ENCODE measurements at places on chromosomes 7 and 10.

- no peak for DNase-seq
Measured at GRCh38 chr10:69453795-69454194, 2.5 kb downstream of the TSPAN15 start.

DNA sequence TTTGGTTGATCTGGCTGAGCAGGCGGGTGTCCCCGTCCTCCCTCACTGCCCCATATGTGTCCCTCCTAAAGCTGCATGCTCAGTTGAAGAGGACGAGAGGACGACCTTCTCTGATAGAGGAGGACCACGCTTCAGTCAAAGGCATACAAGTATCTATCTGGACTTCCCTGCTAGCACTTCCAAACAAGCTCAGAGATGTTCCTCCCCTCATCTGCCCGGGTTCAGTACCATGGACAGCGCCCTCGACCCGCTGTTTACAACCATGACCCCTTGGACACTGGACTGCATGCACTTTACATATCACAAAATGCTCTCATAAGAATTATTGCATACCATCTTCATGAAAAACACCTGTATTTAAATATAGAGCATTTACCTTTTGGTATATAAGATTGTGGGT, 26.9 kb upstream of the TRIM56 start:
- DNase-seq = peak; percentile 40

GRCh38 chr10:6139470-6139869, 50.6 kb downstream of the RBM17 start:
- DNase-seq = no peak

DNA sequence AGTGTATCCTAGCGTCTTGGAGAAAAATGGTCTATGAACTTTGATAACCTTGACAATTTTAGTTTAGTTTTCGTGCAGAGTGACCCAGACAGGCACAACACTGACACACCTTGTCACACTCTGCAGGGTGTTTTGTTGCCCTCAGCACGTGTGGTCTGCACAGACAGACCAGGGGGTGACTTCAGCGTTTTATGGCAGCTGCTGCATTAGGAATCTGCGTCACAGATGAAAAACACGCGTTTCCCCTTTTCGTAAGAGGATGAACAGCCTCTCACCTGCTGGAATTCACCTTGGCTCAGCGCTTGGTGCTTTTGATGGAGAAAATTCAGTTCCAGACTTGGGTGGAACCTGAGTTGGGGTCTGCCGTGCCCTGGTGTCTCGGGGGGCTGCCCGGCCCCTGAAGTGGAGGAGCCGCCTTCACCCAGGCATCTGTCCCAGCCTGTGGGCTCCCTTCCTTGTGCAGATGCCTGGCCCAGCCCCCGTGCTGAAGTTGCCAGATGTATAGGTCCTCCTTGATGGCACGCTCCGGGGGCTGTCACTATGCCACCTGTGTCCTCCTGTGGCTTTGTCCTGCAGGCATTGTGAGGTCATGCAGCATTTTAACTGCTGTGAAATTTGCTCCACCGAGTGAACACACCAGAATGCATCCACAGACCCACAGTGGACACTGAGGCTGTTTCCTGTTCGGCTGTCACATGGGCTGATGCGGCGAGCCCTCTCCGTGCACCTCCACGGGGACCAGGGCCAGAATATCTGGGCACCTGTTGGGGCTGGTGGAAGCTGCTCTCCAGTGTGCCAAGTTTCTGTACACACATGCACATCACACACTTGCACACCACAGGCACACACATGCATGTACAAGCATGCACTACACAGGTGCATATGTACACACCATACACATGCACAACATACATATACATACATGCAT, 18.3 kb downstream of the INPP5A start:
- DNase-seq = no peak

DNA sequence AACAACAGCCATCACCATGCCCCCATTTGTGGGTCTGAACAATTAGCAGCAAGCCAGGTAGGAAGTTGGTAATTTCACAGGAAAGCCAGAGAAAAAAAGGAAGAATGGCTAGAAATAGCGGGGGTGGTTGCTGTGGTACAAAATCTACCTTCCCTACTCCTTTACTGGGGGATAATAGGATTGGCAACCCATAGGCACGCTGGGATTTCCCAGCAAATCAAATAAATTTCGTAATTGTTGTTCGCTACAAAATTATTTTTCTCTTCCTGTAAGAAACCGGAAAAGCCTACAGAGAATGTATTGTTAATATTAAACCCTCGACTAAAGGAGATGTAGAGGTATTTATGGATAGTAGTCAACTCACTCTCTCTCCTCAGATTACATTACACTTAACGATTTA, 123.9 kb downstream of the DOCK4 start:
- DNase-seq = no peak

GRCh38 chr7:15457990-15458955, 103.5 kb downstream of the AGMO start:
- DNase-seq = peak; percentile 21

- peak; percentile 58 for DNase-seq
Measured at GRCh38 chr7:17298840-17299482, 509 bp downstream of the AHR start.

GRCh38 chr10:44552726-44553125, 167.8 kb upstream of the CXCL12 start:
- DNase-seq = no peak

DNA sequence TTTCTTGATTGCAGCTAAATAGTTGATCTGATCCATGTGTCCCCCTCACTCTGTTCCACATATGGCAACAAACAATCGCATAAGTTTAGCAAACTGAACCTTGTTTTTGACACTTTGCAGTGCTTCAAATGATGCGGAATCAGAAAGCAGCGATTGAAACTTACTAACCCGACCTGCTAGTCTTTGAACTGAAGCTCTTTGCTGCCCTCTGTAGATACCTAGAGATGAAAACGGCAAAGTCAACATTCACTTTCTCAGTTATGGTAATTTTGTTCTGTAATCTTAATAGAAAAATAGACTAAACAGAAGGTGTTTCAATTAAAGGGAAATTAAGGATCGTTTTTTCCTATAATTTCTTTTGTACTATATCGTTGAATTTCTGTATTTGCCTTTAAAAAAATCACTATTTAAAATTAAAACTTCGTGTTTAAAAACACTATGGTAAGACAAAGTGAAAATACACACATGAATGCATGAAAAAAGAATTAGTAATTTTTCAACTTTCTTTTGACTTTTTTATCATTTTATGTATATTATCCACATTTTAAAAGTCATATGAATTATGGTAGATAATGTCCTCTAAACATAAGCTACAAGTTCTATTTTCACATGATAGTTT, 276.5 kb downstream of the MAGI2 start:
- DNase-seq = peak; percentile 54

DNA sequence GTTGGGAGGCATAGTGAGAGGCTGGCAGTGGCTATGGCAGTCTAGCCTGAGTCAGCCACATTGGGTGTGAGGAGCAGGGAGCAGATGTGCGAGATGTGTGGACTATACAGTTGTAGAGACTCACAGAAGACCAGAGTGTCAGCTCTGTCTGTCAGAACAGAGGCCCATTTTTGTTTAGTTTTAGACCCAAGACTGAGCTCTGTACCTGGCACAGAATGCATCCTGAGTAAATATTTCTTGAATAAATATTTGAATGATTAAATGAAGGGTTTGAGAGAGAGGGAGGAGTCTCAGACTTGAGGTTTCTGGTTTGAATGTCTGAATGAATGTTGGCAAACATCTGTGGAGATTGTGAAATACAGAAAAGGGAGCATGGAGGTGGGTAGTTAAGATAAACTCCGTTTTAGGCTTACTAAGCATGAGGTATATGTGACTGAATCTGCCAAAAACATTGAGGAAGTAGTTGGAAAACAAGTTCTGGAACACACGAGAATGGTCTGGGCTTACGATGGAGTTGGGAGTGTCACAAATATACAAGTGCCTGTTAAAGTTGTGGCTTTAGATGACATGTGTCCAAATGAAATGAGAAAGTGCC, 3.6 kb downstream of the SEC23IP start:
- DNase-seq = peak; percentile 55
